Kasumi-1 (cell line): ENCODE measurements at places on chromosomes 5 and 9.
A peak's percentile ranks its signal among the peaks of the same experiment; 100 is the strongest.

GRCh38 chr9:138044485-138045383, 167.2 kb downstream of the CACNA1B start:
- no peak for DNase-seq

- no peak for DNase-seq
These were observed 108.9 kb upstream of the LHFPL2 start for GRCh38 chr5:78757269-78758053.

DNA sequence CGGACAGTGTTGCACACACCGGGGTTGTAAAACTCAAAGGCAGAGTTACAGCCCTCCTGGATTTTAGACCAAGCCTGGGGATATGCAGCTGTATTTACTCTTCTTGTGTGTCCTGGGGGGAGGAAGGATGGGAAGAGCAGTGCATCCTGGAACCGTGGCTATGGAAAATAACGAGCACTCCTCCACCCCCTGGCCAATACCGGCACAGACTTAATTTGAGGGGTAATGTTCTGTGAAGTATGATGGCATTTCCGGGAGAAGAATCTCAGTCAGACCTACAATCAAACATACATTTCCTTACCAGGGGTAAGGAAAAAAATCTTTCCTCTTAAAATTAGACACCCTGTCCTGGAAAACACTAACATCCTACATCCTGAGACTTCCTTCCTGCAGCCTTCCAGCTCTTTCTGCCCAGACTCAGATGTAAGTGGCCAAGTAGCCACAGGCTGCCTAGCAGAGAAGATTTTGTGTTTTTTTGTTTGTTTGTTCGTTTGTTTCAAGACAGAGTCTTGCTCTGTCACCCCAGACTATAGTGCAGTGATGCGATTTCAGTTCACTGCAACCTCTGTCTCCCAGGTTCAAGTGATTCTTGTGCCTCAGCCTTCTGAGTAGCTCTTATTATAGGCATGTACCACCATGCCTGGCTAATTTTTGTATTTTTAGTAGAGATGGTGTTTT, 11.0 kb upstream of the ERMP1 start:
- no peak for DNase-seq

- no peak for DNase-seq
These were observed 31.1 kb downstream of the TUT7 start for GRCh38 chr9:86322973-86323644.

DNA sequence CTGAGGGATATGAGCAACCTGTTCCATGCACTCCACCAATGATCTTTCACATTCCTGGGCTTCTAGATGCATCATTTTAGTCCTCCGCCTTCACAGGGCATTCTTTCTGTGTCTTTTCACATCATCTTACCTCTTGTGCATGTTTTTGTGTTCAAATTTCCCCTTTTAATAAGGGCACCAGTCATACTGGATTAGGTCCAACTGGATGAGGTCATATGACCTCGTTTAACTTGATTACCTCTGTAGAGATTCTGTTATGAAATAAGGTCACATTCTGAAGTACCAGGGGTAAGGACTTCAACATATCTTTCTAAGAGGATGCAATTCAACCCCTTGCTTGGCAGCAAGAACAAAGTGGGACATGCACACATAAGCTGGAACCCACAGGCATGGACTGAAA, 335.3 kb upstream of the TLE4 start:
- no peak for DNase-seq

DNA sequence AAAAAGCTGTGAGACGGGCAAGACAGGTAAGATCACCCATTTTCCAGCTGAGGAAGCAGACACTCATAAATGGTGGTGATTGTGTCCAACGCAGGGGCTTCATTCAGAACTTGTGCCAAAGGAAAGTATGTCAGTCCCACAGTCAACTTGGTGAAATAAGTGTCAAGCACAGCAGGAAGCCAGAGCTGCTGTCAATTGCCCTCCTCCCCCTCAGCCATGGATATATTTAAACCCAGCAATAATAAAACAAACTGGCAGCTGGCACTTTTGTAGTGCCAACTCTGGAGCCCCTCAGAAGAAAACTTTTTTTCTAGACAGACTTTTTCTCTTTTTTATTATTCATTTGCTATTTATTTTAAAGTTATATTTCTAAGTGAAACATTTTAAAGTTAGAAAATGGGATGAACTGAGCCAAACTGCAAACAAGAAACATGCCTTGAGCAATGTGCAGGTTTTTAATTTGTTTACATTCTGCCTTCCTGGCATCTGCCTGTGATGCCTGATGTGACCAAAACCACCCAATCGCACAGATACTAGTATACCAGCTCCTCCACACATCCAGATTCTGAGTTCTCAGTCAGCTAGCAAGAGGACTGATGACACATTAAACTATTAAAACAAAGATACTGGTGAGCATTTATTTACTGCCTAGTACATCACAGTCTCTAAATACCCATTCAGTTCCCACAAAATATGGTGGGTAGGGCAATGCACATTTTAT, 17.0 kb downstream of the DMAC1 start:
- DNase-seq, result peak; percentile 1

GRCh38 chr5:133241179-133242092, 189.6 kb downstream of the HSPA4 start:
- DNase-seq, result no peak

DNA sequence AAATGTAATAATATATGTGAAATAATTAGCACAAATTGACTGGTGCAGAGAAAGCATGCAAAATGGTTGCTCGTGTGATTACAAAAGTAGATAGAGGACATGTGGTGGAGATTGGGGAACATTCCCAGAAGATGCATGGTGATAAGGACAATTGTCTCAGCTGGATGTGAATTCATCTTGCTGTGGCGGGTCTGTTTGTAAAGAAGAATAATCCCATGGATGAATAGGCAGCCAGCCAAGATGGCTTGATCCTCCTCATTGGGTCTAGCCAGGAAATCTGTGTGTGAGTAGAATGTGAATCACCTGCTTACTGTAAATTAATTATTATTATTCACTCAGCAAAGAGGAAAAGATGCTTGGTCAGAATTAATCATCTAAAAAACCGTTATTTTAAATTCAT, 12.6 kb upstream of the DPYSL3 start:
- DNase-seq, result no peak

GRCh38 chr9:15837079-15837679, 284.3 kb downstream of the CCDC171 start:
- peak; percentile 14 for DNase-seq

- DNase-seq, result no peak
These were observed 204.5 kb downstream of the CWC27 start for GRCh38 chr5:64973215-64973614.

DNA sequence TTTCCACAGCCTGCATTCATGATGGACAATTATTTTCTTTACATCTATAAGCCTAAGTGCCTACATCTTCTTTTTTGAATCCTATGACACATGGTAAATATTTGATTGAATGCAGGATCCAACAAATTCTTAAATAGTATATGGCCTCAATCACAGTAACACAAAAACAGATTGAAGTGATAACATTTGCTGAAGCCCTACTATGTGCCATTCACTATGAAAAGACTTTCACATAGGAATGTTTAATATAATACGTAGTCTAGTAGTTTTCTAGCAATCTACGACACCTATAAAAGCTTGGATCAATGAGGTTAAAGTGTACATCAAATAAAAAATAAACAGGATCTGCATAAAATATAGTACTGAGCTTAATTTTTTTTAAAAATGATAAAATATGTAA, 231.0 kb downstream of the AP3B1 start:
- DNase-seq, result no peak

- no peak for DNase-seq
These were observed 166.8 kb downstream of the MUSK start for GRCh38 chr9:110835404-110835803.

DNA sequence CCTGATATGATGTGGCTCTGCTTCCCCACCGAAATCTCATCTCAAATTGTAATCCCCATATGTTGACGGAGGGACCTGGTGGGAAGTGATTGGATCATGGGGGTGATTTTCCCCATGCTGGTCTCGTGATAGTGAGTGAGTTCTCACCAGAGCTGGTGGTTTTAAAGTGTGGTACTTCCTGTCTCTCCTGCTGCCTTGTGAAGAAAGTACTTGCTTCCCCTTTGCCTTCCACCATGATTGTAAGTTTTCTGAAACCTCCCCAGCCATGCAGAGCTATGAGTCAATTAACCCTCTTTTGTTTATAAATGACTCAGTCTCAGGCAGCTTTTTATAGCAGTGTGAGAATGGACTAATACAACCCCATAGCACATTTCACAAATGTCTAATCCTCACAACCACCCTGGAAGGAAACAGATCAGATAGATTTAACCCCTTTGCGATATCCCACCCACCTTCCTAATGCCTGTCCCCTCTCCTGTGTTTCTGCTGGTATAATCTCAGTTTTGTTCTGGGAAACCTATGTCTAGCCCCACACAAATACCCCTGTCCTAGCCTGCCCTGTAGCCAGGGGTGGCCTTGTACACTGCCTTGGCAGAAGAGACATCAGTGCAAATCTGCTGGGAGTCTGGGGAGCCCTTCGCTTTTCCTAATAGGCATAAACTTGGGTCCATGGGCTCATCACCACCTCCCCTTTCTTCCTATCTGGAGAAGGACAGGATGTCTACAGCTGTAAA, 157.0 kb upstream of the RAI14 start:
- peak; percentile 78 for DNase-seq

DNA sequence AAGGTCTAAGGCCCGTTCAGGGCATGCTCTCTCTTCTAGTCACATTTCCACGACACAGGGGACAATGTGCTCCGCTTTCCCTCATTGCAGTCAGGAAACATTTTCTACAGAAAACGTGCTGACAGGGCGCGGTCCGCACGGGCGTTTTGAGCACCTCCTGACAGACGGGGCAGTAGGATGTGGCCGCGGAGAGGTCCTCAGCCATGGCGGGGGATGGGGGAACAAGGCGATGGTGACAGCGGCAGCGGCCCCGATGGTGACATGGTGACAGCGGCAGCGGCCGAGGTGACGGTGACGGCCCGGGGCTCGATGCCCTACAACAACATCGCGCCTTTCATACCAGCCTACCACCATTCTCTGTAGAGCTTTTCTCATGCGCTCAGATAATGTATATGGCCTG, 4.1 kb downstream of the PLPP1 start:
- DNase-seq, result no peak

- DNase-seq, result no peak
These were observed 228.2 kb downstream of the TLE1 start for GRCh38 chr9:81461196-81461595.

- no peak for DNase-seq
These were observed 35.5 kb upstream of the ELL2 start for GRCh38 chr5:95996904-95997723.

GRCh38 chr5:175146733-175147132, 297.2 kb downstream of the DRD1 start:
- no peak for DNase-seq

DNA sequence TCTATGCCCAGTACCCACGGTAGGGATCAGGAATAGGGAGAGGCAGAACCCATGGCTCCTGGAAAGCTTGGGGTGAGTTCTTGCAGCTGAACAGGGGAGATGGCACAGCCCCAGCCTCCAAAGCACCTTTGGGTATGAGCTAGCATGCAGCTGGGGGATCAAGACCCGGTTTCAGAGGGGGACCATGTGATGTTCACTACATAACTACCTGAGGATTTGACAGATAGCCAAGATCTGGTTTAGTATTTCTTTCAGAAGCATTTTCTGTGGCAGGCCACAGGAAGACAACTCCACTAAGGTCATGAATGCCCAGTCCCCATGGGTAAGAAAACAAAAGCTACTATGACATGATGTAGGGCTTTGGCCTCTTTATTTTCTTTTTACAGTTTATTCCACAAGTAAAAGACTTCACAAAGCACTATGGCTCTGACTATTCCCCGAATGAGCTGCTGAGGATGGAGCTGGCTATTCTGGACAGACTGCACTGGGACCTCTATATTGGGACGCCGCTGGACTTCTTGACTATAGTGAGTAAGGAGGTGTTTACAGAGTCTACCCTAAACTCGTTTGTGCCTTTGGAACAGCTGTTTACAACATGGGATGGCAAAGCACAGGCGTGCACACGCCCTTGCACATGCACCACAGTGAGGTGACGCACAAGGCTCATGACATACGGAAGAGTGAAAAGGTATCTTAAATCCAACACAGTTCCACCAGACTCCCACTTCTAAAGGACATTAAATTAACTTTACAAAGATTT, 3.4 kb downstream of the CCNI2 start:
- DNase-seq, result no peak

DNA sequence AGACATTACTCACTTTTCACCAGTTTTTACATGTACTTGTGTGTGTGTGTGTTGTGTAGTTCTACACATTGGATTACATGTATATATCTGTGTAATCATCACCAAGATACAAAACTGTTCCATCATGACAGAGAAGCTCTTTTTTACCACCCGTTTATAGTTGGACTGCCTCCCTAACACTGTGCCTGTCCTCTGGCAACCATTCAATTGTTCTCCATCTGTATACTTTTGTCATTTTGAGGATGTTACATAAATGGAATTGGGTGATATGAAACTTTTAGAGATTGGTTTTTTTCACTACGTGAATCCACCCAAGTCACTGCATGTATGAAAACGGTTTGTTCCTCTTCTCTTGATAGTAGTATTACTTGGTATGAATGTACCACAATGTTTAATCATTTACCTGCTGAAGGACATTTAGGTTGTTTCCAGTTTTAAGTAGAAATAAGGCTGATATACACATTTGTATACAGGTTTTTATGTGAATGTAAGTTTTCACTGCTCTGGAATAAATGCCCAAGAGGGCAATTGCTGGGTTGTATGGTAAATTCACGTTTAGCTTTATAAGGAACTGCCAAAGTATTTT, 126.2 kb downstream of the MAPKAP1 start:
- no peak for DNase-seq

- DNase-seq, result peak; percentile 75
These were observed 29.1 kb downstream of the MTX3 start for GRCh38 chr5:79961716-79962574.

- no peak for DNase-seq
These were observed 46.9 kb upstream of the SYNPO start for GRCh38 chr5:150593593-150593992.

DNA sequence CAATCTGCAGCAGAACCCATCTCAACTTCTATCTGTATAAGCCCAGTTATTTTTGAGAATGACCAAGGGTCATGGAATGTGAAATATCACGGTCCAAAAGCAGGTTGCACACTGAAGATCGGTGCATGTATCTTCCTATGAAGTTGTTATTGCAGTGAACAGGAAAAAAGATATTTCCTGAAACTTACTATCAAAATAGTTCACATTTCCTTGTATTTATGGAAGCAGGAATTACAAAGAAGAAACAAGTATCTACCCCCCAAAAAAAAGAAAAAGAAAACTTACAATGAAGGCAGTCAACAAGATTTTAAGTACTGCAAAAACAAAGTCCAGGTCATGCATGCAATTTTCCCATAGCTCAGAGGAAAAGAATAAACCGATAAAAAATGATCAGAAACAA, 70.0 kb downstream of the MPDZ start:
- DNase-seq, result no peak

GRCh38 chr5:37323607-37324006, 47.3 kb downstream of the NUP155 start:
- no peak for DNase-seq

- no peak for DNase-seq
These were observed 53.9 kb downstream of the AK8 start for GRCh38 chr9:132824151-132824550.
